ENCODE measurements at places on chromosomes 6 and 20.
A peak's percentile ranks its signal among the peaks of the same experiment; 100 is the strongest.

DNA sequence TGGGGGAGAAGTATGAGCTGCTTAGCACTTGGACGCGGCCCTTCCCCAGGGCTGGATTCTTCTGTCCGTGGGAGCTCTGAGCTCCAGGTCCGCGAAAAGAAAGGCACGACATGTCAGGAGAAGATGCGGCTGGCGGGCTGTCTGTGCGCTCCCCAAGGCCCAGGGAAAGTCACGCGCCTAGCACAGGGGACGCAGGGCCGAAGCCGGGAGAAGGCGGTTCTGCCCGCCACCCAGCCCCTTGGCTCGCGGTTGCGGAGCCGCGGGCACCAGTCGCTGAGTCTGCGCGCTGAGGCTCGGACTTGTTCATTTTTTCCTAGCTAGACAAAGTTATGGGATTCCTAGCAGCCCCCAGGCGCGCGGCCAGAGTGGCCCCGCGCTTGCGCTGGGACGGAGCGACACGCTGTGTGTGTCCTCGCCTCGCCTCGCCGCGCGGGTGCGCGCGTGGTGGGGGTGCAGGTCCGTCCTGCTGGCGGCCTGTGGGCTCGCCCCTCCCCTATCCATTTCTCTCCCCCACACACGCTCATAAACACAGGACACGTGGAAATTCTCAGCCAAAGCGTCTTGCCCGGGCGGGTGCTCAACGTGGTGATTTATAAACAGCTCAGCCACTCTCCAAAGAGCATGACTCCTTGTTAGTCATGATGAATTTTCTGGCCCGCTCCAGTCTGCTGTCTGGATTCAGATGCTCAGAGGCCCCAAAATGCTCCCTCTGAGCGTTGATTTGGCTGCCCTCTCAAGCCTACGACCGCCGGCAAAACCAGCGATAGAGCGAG, 1.9 kb upstream of the POU3F2 start:
- DNase-seq, result peak; percentile 35

- DNase-seq, result no peak
Measured at GRCh38 chr20:13262671-13263360, 41.7 kb downstream of the ISM1 start.

DNA sequence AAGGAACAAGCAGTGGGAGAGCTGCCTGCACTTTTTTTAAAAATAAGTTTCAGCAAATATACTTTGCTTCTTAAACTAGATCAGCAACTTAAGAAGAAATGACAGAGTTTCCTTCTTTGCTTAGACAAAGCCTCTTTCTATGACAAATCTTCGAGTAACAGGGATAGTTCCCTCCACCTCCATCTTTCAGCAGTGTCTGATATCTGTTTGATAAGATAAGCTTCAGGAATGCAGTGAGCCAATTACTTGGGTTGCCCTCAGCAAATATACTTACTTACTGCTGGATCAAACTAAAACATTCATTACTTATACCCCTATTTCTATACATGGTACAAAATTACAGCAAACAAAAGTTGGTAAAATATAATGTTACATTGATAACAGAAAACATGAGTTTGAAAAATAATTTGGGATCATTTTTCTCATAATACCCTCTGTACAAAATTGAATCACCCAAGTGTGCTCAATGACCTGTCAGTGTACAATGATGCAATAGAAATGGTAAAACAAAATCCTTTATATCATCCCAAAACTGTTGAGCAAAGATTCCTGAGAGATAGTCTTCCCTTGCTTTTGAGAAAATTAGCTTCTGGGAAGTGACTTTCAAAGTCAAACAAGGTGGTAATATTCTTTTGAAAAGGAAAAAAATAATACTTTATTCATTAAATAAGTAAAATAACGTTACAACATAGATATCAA, 24.5 kb downstream of the FRK start:
- DNase-seq, result no peak

DNA sequence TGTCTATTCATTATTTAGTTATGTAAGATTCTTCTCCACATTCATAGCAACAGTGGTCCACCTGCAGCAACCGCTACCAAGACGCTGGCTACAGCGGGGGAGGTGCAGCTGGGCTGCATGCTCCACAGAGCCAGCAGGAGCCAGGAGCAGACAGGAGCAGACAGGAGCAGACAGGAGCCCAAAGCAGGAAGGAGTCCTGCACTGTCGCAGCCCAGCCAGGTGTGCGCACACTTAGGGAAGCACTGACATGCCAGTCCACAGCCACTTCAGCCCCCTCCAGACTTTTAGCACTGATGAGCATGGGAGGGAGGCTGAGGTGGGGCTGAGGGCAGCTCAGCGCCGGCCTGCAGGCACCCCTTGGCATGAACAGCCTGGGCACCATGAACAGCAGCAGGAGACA, 19.6 kb downstream of the KIF16B start:
- no peak for DNase-seq

DNA sequence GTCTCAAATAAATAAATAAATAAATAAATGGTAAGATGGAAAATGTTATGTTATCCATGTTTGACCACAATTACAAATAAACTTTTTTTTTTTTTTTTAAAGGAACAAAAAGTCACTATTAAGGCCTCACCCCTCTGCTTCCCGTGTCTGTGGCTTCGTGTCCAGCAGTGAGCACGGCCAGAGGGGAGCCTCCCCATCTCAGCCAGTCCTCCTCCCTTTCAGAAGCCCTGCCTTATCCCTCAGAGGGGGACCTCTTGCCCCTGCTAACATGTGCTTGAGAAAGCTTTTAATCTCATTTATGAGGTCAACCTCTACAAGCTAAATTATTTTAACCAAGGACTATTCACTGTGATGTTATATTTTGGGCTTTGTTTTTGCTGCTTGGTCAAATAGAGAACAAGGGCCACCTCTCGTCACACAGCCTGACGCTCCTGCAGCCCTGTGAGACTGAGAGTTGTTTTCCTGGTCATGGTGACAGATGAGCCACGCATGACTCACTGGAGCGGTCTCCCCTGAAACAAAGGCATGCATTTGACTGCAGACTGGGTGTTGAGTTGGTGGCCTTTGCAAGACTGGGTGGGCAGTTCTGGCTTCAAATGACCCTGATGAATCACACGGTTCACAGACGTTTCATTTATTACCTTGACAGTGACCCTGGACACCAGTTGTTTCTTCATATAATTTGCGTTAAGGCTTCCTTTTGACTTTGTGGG, 131.8 kb downstream of the TIAM2 start:
- DNase-seq, result no peak

DNA sequence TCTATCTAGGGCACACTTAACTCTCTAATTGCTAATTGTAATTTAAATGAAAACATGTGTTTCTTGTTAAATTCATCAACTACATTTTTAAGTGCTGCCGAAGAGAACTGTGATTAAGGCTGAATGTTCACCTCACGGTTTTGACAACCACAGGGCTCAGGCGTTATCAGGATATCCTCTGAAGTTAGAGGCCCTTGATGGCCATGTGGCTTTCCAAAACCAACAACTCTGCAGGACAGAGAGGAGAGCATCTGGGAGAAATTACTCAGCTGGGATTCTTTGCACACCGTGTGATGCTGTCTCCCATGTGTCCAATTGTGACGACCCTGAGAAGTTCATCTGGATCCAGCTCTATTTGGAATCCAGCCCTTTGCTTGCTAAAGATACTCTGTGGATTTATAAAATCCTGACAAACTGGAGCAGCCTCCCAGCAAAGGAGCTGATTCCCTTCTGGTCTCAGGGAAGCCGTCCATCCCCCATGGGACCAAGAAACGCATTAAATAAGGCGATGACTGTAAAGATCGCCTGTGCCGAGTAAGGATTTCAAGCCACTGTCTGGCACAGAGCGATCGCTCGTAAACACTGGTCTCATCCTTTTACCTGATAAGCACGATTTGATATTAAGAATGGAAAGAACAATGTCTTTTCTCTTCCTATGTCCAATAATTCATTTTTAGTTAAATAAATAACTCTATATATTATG, 401.1 kb downstream of the CD83 start:
- peak; percentile 37 for DNase-seq

GRCh38 chr20:2458919-2459499, 11.6 kb downstream of the SNRPB start:
- no peak for DNase-seq

GRCh38 chr6:34423254-34423653, 2.6 kb downstream of the RPS10 start:
- DNase-seq, result no peak

- no peak for DNase-seq
Measured at GRCh38 chr6:95352064-95352795, 225.1 kb upstream of the MANEA start.

DNA sequence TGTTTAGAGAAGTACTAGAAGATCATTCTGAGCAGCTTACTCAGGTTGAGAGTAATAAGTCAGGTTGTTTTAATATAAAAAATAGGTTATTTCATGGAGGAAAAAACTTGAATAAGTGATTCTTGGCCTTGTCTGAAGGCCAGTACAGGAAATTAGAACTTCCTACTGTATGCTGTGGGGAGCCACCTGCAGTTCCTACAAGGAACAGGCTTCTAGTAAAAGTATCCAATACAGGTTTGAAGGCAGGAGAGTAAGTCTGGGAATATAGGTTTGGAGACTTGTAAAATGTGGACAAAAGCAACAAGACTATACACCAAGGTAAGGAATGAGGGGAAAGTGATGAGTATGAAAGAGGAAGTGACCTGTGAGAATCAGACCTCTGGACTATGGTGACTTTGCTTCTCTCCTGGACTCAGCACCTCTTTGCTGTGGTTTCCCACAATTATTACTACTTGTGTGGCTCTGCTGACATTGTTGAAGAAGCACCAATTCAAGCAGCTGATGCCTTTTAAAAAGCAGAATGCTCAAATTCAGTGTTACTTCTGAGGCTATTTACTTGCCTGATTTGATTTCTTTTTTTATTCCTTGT, 278.6 kb downstream of the TBC1D7 start:
- no peak for DNase-seq

DNA sequence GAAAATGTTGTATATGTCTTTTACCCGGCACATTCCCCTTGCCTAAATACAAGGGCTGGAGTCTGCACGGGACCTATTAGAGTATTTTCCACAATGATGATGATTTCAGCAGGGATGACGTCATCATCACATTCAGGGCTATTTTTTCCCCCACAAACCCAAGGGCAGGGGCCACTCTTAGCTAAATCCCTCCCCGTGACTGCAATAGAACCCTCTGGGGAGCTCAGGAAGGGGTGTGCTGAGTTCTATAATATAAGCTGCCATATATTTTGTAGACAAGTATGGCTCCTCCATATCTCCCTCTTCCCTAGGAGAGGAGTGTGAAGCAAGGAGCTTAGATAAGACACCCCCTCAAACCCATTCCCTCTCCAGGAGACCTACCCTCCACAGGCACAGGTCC, 11.3 kb upstream of the MAPRE1 start:
- DNase-seq, result no peak

GRCh38 chr6:151310852-151311767, 71.3 kb downstream of the AKAP12 start:
- no peak for DNase-seq

DNA sequence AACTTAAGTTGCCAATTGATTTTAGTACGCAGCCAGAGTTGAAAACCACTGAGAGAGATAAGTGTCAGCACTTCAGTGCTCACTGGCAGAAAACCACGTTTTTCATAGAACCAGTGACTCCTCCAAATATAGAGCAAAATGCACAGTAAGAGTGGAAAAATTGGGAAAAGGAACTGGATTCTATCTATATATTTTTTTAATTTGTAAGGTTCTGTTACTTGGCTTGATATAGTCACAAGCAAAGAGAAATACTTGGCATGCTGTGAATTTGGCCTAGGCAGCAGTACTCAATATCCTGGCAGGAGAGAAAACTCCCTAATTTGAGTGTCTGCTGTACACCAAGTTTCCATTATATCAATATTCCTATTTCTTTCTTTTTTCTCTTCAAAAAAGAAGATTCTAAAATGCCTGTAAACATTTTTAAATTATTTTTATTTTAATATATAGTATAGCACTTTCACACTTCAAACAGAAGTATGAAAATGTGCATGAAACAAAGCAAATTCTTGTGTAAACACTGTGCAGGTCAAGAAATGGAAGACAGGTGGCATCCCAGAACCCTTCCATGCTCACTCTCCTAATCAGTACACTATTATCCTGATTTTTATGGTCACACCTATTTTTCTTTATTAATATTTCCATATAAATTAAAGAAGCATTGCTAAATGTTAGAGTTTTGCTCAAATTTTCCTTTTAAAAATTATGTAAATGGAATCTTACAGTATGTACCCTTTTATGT, 561.8 kb upstream of the RNF217 start:
- no peak for DNase-seq

DNA sequence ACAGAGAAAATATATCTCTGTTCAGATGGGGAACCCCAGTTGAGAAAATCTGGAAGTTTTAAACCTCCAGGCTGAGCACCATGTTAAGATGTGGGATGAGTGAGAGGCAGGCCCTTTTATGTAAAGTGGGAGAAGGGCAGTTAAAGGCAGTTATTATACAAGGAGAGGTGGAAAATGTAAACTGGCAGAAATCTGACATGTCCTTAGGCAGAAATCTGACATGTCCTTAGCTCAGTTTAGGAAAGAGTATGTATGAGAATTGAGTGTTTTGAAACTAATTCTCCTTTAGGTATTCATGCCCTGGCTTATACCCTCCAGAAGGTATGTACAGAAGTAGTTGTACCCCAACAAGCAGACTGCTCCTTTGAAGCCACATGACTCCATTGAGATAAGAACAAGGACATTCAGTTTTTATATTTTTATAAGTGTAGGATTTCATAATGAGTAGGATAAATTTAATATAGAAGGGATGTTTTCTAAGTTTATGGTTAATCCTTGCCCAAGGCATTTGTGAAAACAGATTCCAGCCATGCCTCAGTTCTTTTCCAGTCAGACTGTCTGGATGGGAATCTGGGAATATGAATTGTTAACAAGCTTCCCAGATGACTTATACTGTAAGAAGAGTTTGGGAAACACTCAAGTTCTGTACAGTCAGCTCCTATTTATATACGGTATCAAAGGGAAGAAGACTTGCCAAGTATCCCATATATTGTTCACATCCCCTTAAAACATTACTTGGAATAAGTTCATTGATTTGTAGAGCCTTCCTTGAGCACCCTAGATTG, 87.7 kb downstream of the SCAND1 start:
- peak; percentile 67 for DNase-seq

- DNase-seq, result no peak
Measured at GRCh38 chr6:142914937-142915697, 29.9 kb downstream of the HIVEP2 start.

DNA sequence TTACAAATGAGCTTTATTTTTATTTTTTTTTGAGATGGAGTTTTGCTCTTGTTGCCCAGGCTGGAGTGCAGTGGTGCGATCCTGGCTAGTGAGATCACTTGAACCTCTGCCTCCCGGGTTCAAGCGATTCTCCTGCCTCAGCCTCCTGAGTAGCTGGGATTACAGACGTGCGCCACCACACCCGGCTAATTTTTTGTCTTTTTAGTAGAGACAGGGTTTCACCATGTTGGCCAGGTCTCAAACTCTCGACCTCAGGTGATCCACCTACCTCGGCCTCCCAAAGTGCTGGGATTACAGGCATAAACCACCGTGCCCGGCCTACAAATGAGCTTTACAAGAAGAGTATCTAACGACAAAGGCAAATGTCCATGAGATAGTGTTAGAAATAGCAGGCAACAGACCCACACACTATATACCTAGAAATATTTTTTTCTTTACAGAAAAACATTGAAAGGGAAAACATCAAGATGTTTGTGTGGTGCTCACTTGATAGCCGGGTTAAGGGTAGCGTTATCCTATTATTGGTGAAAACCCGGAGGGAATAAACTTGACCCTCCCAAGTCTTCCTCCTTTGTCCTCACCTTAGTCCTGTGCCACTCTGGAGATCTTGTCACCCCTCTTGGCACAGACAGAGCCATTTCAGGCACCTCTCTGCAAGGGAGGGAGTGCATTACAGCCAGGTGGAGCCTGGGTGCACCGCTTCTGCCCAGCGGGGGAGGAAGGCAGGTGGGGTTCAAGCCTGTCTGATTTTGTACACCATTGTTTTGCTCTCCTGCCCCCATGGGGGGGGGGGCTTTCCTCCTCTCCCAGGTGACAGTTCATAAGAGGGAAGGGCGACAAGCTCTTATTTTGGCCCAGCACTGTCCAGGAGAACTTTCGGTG, 21.0 kb upstream of the AVP start:
- no peak for DNase-seq

All from GM04503 (cell line).